ENCODE measurements at places on chromosomes 16 and 17.

- no peak for DNase-seq
These were observed 83.1 kb upstream of the CNTNAP4 start for GRCh38 chr16:76193906-76194615.

DNA sequence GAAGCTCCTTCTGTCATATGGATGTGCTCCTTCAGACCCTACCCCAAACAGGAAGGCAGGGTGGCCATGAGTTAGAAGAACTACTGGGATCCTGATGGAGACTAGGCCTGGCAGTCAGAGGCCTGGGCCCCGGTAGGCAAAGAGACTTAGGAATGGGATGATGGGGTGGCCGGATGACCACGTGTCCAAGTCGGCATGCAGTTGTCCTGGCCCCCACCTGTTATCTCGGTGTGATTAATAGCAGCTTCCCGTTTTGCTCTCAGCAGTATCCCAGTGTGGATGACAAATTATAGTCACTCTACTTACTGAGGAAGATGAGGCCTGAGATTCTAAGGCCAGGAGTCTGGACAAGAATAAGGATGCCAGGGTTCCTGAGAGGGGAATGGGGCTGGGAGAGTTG, 1.5 kb downstream of the TNFSF12 start:
- DNase-seq: no peak

GRCh38 chr16:72241930-72242329, 70.0 kb upstream of the PMFBP1 start:
- DNase-seq: peak; percentile 69

DNA sequence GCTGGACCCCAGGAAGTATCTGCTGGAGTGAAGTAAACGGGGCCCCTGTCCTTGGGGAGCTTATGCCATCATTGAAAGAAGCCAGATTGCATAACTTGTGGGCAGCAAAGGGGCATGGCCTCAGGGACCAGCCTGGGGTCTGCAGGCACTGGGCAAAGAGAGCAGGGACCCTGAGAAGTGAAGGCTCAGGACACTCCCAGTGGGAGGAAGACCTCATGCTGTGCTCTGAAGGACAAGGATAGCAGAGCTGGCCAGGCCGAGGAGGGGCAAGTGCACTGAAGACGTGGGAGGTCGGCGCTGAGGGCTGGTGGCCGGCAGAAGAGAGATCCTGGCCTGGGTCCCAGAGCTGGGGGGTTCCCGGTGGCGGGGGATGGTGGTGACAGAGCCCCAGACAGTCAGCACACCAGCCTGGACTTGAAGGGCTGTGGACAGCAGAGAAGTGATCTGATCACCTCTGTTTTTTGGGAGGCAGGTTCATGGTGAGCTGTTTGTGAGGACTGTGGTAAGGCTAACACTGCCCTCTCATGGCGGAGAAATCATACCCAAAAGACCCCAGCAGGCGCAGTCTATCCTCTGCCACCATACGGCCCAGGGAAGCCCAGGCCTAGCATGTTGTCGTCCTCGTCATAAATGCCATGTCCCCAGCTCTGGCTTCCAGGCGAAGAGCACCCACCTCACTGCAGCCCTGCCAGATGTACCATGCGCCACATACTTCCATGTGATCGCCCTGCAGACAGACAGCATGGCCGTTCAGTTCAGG, 7.1 kb upstream of the CNP start:
- DNase-seq: peak; percentile 34

- DNase-seq: no peak
These were observed 182 bp upstream of the SPECC1 start for GRCh38 chr17:20009052-20009301.

- no peak for DNase-seq
These were observed 363.5 kb upstream of the EEF2KMT start for GRCh38 chr16:5461141-5461540.

DNA sequence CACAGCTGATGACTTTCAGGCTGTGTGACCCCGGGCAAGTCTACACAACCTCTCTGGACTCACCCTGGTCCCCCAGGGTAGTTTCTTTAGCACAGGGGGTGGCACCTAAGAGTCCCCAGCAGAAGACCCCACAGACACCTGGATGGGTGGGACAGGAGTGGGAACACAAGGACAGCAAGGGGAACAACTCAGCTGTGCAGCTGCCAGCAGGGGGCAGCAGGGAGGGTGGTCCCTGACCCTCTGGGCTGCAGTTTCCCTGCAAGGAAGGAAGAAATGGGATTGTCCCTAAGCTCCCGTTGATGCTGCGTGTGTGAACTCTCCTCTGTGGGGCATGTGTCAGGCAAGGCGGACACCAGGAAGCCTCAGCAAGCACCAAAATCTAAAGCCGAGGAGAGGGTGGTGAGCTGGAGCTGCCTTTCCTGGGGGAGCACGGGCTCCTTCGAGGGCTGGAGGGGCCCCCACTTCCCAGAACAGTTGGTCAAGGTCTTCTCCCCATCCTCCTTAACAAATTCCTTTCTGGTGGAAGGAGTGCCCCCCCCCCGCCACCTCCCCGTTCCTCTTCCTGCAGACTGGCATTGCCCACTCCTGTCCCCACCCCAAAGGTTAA, 24.1 kb upstream of the CDH5 start:
- DNase-seq: no peak

GRCh38 chr16:57577691-57578224, 35.3 kb downstream of the ADGRG5 start:
- DNase-seq: no peak

GRCh38 chr17:82887255-82888164, 47.7 kb upstream of the ZNF750 start:
- DNase-seq: peak; percentile 47

DNA sequence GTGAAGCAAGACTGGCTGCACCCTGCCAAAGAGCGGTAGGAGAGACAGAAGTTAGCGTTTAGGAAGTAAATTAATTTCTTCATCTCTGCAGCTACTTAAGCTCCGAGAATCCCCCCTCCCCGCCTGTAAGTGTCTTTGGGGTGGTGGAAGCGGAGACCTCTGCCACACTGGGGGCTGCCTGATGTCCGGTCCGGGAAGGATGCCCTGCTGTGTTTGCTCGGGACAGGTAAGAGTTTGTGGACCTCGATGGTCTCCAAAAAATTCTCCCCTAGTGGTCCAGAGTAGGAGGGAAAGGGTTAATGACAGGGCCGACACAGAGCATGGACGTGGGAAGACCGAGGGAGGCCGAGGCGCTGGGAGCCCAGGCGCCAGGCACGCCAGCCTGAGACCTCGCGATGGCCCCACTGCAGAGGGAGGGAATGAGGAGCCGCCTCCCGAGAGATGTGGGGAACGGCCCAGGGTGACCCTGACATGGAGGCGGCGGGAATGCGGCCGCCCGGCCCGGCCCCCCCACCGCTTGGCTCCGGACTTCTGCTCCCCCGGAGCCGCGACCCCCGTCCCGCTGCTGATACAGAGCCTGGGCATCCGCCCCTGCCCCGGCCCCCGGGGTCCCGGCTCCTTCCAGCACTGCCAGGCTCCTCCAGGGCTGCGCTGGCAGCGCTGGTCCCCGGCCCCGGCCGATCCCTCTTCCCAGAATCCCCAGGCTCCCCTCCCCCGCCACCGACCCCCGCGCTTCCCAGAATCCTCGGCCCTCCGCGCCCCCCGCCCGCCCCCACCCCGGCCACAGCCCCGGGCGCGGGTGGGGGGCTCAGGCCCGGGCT, 680 bp downstream of the ZNF629 start:
- peak; percentile 82 for DNase-seq

DNA sequence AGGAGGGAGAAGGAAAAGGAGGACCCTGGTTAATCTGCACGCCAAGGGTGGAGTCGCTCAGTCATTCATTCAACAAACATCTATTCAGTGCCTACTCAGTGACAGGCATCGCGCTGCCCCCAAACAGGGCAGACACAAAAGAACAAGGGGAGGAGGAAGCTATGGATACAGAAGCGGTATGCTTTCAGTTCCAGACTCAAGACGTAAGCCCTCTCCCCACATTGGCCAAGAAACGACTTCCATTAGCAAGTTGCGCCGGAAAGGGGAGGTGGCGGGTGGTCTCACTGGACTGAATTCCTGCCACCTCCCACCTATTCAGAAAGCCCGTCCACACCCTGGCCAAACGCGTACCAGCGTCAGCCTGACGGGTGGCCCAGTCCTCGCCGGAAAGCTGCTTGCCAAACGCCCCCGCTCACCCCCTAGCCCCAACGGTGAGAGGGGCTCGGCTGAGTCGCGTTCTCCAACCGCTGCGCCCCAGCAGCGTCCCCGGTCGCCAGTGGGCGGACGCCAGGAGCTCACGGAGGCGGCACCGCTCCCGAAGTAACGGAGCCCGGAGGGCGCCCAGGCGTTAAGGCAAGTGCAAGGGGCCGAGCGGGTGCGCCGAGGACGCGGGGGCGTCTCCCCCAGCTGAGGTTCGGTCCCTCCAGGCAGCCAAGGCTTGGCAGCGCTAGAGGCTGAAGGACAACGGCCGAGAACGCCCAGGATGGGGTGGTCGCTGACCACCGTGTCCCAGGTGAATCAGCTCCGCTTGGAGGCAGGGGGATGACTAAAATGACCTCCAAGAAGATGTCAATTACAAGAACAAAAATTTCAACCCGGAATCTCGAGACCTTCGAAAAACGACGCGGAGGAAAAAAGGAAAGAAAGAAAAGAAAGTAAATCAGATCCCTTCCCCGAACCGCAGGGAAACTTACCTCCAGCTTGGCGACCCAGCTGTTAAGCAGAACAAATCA, 470.7 kb downstream of the SOX9 start:
- peak; percentile 33 for DNase-seq

DNA sequence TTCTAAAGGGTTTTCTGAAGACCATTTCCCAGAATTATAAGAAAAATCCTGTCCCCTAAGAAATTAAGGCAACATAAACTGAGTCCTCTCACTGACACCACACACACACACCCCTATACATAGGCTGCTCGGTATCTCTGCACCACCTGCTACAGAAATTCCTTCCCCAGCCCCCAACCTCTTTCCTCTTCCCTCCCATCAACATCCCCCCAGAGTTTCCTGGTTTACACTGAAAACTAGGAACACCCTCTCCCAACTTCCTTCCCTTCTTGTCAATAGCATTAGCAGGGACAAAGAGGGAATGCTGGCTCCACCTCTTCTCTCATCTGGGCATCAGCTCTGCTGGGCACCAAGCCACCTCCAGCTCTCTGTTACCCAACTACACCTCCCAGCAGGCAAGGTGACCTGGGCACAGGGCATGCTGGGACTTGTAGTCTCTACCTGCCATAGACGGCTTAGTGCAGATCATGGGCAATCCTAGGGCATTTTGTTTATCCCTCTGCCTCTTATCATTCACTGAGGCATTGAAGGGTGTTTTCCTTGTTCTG, 15.7 kb downstream of the CAVIN1 start:
- DNase-seq: no peak

GRCh38 chr17:9529033-9529700, 46.5 kb downstream of the STX8 start:
- peak; percentile 60 for DNase-seq

DNA sequence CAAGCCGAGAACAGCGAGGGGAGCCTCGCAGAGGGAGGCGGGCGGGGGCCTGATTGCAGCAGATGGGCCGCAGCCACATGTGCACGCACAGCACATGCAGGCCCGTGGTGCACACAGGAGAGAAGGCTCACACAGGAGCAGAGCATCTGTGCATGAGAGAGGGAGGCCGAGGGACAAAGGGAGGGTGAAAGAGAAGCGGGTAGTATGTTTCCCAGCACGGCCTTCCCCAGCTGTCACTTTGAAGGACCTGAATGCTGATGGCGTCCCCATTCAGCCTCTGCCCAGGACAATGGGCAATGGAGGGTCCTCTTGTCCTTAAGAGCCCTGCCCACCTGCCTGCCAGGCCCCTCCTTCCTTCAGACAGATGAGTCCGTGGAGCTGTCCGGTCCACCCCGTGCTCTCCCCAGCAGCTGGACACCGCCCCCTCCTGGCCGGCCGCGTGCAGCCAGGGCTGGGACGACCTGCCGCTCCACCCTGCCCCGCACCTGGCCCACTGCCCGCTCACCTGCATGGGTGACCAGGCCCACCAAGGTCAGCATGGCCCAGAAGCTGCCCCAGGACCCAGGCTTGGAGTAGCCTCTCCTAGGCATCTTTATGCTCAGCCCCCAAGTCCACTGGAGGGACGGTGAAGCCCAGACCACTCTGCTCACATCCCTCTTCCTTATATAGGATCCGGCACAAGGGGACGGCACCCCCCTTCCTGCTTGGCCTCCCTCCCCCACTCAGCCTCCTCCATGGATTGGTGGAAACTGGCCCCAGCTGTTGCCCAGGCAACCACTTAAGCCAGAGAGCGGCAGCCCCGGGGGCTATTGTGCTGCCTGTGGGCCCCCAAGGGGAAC, at the start of gene BTBD17:
Gene BTBD17 (minus strand): TSS at position 639 of the 839 bp plus-strand sequence. CDS start 49 bp downstream, at position 590.
- peak; percentile 42 for DNase-seq

DNA sequence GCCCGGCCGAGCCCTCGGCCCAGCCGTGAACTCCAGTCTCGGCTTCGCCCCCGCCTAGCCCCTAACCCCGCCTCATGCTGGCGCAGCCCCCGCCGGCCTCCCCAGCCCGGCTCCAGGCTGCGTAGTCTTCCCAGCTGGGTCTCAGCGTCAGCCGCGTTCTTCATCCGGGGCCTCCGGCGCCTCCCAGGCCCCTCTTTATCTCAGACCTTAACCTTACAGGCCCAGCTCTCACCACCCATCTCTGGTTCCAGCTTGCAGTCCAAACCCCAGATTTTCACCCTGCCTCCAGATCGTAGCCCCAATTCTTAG, at the start of gene PROCA1:
Gene PROCA1 (minus strand): TSS at position 166 of the 309 bp plus-strand sequence. CDS start 228 bp downstream, outside the sequence.
- no peak for DNase-seq

DNA sequence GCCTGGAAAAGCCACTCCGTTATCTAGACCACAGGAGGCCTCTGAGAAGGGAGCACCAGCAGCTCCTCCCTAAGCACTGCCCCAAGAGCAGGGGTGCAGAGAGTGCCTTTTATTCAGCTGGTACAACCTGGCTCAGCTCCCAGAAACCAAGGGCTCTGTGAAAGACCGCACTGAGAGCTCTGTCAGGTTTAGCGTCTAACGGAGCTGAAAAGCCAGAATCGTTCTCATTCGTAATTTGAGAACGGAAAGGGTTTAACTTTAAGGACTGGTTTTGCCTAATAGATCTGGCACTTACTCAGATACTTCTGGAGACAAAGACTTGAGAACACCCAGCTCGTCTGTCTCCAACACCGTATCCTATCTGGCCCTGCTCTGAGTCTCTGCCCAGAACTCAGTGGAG, 13.5 kb downstream of the MPG start:
- peak; percentile 45 for DNase-seq

DNA sequence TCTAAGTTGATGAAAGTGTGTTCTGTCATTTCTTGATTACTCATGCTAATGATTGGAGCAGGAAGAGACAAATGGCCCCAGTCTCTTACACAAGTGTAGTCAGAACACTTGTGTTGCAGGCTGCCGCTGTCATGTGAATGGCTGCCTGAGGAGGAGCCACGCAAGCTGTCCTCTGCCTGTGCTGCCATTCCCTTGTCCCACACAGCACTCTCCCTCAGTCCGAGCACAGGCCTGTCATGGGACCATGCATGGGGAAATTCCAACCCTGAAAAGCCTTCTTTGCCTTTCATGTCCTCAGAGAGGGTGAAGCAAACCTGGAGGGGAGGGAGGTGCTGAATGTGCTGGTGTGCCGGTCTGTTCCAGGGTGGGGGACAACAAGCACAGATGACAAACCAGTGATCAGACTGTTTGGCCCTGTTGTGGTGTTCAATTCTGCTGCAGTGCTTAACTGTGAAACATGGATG, 109.4 kb downstream of the MRTFB start:
- DNase-seq: no peak

Data from iris pigment epithelial cell (primary cell).